GM12891 (cell line): ENCODE measurements at places on chromosomes 11 and 22.
A peak's percentile ranks its signal among the peaks of the same experiment; 100 is the strongest.

- DNase-seq: no peak
These were observed 34.5 kb downstream of the NOX4 start for GRCh38 chr11:89456681-89457080.

GRCh38 chr22:37020192-37020479 is 594 bp downstream of the MPST start:
- no peak for DNase-seq

- DNase-seq: peak; percentile 38
These were observed 150.1 kb upstream of the UBASH3B start for GRCh38 chr11:122505304-122506006.

GRCh38 chr22:25364736-25365241 is 145.3 kb downstream of the CRYBB2 start:
- DNase-seq: no peak

DNA sequence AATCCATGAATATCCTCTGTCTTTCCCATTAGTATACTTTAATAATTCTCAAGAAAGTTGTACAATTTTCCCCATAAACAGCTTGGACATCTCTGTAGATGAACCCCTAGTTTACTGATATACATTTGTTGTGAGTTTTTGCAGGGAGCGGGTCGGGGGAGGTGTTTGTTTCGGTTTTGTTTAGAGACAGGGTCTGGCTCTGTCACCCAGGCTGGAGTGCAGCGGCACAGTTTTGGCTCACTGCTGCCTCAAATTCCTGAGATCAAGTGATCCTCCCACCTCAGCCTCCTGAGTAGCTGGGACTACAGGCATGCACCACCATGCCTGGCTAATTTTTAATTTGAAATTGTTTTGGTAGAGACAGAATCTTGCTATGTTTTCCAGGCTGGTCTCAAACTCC is 57.6 kb downstream of the IGLL5 start:
- no peak for DNase-seq

- DNase-seq: no peak
These were observed 30.5 kb downstream of the CHKA start for GRCh38 chr11:68090706-68091105.

DNA sequence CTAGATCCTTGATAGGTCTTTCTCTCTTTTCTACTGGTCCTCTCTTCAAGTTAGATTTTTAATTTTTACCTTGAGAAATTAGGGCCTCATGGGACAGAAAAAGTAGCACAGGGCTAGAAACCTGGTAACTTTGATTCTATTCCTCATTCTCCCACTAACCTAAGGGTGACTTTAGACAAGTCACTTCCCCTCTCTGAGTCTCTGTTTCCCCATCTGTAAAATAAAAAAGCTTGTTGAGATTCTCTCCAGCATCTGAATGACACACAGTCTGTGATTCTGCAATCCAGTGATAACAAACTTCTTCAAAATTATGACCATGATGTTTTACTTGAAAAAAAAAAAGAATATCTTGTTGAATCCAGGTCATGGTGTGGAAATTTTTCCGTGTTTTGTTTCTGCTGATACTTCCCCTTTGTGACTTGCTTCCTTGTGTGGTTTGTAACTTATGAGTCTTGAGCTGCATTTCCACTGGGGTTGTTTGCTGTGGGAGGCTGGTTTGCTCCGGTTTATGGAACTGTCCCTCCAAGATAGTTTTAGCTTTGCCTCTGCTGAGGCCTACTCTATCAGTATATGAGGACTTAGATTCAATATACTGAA is 9.8 kb upstream of the MPEG1 start:
- DNase-seq: no peak

DNA sequence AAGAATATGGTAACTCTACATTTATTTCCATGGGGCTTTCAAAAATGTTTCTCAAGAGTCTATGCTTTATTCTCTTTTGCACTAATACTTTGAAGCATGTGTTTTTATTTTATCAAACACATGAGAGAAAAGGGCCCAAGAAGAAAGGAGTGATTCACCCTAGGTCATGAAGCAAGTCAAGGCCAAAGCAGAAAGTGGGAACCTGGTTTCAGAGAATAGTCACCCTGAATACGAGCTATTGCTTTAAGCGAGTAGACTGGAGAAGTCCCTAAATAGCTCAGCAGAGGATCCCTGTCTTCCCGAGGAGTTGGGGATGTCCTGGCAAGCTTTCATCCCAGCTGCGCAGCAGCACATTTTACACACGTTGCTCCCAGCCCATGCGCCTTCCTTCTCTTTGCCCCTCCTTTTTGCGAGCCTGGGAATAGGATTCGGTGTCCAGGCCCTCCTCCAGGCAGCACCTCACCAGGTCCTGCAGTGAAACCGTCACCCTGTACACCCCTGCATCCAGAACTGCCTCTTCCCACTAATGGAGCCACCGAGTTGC is 19.1 kb downstream of the MPEG1 start:
- no peak for DNase-seq

DNA sequence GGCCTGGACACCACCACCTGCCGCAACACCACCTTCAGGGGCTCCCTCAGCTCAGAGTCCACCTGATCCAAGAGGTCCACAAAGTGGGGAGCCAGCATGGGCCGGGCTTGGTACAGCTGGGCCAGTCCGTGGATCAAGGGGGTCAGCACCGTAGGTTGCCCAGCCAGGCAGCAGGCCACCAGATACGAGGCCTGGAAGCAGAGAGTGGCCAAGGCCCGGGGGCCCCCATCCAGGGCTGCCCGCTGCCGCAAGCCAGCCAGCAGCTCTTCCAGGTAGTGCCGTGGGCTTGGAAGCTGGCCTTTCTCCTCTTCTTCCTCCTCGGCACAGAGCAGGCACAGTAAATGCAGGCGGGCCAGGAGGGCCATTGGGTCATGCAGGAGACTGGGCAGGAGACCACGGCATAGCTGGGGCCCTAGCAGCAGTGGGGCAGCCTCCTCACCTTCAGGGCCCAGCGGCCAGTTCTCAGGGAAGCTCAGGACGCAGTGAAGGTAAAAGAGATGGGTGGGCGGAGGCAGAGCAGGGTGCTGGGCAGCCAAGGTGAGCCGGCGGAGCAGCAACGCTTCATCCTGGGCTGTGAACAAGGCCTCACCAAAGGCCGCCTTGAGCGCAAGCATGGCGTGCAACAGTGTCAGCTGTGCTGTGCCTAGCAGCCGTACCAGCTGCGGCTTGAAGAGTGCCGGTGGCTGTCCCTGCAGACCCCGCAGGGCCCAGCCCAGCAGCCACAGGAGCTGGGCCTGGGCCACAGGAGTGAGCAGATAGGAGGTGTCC is 1.7 kb downstream of the AP5B1 start:
- DNase-seq: no peak

DNA sequence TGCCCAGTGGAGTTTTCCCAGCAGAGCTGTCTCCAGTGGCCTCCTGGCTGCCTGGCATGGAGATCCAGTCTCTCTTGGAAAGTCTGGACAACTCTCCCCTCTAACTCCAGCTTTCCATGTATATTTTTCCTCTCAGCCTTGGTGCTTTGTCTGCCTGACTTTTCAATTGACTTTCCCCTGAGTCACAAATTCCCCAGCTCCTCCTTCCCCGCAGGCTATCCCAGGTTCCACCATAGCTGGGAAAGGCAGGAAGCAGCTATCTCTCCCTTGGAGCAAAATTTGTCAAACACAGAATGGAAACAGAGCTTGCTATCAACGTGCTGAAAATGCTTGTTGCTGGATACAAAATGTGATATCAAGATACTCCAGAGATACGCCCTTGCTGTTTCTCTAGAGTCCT is 384.8 kb downstream of the TMEM135 start:
- DNase-seq: no peak

- no peak for DNase-seq
These were observed 1.0 kb upstream of the SESN3 start for GRCh38 chr11:95231881-95232605.

GRCh38 chr11:100984668-100985067 is 144.9 kb downstream of the PGR start:
- DNase-seq: no peak

DNA sequence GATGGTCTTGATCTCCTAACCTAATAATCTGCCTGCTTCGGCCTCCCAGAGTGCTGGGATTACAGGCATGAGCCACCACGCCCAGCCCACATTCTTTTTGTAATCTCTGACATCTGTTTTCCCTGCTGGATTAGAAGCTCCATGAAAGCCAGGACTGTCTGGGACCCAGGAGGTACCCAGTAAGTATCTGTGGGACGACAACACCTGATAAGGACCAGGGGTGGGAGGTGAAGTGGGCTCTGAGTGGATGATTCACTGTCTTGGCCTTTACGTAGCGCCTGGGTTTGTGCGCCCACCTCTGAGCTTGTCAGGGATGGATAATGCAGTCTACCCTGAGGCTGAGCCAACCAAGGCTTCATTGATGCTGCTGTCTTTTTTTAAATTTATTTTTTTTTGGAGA is 118.8 kb downstream of the ABTB2 start:
- DNase-seq: no peak

GRCh38 chr11:120880498-120881175 is 143.3 kb upstream of the TBCEL start:
- no peak for DNase-seq

DNA sequence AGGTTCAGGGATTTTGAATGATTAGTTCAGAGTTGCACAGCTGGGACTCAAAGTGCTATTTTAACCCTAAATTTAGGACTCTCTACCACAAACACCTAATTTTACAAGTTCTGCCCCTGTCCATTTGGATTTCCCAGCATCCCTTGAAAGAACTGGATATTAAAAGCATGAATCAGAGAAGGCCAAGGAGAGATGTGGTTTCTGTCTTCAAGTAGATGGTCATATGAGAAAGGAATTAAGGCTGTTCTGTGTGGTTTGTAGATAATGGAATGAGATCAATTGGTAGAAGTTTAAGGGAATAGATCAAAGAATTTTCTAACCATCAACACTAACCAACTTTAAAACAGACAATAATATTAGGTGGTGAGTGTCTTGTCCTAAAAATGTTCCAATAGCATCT is 106.4 kb upstream of the TENM4 start:
- no peak for DNase-seq

DNA sequence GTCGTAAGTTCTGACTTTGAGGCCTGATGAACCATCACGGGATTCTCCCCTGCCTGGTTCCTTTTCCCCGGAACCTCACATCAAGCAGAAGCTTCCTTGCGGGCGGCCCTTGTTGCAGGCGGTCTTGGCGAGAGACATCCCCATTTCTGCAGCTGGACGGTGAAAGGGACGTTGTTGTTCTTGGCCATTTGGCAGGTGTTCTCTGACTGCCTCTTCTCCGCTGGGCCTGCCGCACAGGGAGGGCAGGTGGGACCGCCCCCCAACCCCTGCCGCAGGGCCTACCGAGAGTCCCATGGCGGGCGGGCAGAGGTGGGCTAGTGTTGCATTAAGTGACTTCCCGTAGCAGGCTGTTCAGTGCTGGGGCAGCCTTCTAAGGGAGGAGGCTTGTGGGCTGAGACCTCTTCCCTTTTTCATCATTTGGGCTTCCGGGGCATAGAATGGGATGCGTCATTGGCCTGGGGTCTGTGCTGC is 26.9 kb upstream of the GRAMD4 start:
- no peak for DNase-seq

DNA sequence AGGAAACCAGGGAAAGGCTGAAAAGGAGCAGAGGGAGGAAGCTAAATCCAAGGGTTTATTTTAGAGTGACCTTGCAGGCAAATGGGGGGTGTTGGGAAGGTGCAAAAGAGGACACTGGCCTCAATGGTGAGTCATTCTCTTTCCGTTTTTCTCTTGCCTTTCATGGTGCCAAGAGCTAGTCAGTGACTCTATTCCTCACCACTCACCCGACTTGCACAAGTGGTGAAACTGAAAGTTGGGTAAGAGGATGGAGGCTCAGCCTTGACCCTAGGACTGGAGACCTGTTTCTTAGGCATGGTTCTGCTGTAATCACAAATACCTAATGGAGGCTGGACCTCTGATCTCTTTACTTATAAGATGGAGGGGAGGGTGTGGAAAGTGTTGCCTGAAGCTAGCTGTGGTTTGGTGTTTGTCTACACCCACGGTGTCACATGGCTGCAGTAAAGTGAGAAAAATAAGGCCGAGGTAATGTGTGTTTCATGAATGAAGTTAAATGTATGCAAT is 67.3 kb upstream of the CREB3L1 start:
- peak; percentile 12 for DNase-seq

- DNase-seq: no peak
These were observed 411.9 kb downstream of the SOX6 start for GRCh38 chr11:15944460-15944859.

DNA sequence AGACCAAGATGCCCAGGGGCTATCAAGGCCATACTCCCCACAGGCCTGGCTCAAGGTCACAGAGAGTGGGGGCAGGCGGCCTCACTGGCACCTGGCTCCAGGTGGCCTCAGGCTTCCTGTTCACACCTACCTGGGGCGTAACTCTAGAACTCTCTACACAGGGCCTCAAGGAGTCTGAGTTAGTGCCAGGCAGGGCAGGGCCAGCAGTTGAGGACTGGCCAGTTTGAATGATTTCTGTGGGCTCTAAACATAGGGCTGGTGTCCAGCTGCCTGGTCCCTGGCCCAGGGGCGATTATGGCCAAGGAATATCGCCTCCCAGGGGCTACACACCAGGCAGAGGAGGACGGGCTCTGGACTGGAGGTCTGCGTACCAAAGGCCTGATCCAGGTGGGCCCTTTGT is 79.2 kb downstream of the WNT7B start:
- no peak for DNase-seq

DNA sequence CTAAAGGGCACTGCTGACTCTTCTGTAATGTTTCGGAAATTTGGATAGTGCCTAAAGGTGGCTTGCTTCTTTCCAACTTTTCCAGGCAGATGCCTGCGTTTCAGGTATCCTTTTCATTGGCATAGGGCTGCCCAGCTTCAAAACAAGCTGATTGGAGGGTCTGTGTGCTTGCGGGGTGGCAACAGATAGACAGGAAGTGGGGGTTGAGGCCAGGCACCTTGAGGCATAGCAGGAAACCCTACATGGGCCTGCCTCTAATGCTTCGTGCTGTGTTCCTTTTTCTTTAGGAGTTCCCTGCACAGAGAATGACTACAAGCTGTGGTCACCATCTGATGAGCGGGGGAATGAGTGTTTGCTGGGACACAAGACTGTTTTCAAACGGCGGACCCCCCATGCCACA is 92.2 kb upstream of the SORL1-AS1 start:
- DNase-seq: no peak

GRCh38 chr11:119573858-119574257 is 150.9 kb upstream of the THY1 start:
- DNase-seq: no peak

- DNase-seq: no peak
These were observed 23.4 kb upstream of the RASD2 start for GRCh38 chr22:35517207-35517606.

- DNase-seq: no peak
These were observed 987 bp upstream of the NCR3LG1 start for GRCh38 chr11:17350455-17351171.

DNA sequence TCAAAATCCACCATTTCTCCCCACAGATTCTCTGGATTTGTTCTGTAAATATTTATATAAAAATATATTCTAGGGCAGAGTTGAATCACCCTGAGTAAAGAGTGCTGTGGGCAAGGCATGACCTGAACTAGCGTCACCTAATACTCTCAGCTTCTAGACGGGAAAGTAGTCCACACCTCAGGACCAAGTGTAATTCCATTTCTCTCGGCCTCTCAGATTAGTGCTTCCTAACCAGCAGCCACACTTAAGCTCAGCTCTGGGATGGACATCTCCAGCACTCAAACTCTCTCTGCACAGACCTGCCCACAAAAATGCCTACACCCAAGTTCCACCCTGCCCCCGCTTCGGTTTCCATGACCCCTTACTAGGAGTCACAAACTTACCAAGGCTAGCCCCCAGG is 5.3 kb downstream of the SPTBN2 start:
- no peak for DNase-seq
